ENCODE measurements at places on chromosomes 4 and X.

GRCh38 chrX:154534526-154535322, 11.9 kb downstream of the G6PD start:
- H3K27me3 ChIP-seq: no peaks in the 10 kb centered on the region
- peak; percentile 80 for DNase-seq
- H3K4me3 ChIP-seq: no peak overlapping the region
- no peaks in the 10 kb centered on the region for H3K4me1 ChIP-seq

GRCh38 chr4:151484396-151485102, 75.6 kb downstream of the FHIP1A start:
- H3K4me3 ChIP-seq: no peak overlapping the region
- peak overlapping the region; percentile 66 for H3K27ac ChIP-seq
- H3K4me1 ChIP-seq: peaks cover 36% of the 10 kb centered on the region
- DNase-seq: no peak
- no peaks in the 10 kb centered on the region for H3K27me3 ChIP-seq

DNA sequence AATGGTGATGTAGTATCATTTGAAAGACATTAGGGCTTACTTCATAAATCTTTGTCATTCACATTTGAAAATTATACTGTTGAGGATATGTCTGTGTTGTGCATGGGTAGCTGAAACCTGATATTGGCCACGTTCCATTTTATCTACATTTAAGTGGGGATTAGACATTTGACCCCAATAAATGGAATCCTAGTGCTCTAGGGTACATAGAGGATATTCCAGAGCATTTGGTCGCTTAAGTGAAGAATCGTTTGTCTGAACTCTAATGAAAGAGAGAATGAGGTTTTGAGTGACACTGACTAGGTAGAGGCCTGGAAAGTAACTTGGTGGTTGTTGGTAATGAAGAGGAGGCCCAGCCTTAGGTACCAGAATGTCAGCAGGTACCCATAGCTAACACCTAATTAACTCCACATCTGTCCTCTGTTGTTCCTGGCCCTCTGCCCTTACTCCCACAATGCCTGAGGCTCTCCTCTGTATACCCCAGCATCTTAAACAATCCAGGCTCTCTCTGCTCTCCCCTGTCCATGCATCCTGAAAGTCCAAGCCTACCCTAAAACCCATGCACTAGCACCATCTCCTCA, 299.5 kb upstream of the KLF3 start:
- H3K4me1 ChIP-seq: peaks cover 5% of the 10 kb centered on the region
- DNase-seq: no peak
- no peaks in the 10 kb centered on the region for H3K36me3 ChIP-seq

GRCh38 chrX:1205681-1206611, 6.5 kb downstream of the CRLF2 start:
- DNase-seq: no peak
- H3K36me3 ChIP-seq: no peaks in the 10 kb centered on the region
- no peaks in the 10 kb centered on the region for H3K27me3 ChIP-seq
- no peak overlapping the region for H3K27ac ChIP-seq

DNA sequence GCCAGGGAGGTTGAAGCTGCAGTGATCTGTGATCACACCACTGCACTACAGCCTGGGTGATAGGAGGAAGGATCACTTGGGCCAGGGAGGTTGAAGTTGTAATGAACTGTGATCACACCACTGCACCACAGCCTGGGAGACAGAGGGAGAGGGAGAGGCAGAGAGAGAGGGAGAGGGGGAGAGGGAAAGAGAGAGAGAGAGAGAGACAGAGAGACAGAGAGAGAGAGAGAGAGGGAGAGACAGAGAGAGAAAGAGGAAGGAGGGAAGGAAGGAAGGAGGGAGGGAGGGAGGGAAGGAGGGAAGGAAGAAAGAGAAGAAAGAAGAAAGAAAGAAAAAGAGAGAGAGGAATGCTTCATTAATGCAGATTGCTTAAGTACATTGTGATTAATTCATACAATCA, 15.2 kb upstream of the MAP9 start:
- no peaks in the 10 kb centered on the region for H3K27me3 ChIP-seq
- no peak overlapping the region for H3K27ac ChIP-seq
- DNase-seq: no peak

DNA sequence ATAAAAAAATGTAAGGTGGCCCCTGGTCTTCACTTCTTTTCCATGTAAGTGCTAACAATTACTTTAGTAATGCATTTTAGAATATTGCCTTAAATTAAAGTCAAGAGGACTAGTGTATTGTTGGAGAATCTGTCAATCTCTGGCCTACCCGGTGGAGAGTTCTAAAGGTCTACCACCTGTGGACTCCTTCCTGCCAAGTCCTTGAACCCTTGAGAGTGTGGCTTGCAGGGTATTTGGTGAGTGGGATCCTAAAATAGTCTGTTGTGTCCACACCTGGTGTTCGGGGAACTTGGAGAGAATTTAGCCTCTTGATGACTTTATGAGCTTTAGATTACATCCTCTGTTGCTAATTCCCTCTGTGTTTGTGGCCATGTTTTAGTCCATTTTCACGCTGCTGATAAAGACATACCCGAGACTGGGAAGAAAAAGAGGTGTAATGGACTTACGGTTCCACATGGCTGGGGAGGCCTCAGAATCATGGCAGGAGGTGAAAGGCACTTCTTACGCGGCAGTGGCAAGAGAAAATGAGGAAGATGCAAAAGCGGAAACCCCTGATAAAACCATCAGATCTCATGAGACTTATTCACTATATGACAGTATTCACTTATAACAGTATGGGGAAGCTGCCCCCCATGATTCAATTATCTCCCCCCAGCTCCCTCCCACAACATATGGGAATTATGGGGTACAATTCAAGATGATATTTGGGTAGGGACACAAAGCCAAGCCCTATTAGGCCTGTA, 23.8 kb downstream of the DDIT4L start:
- no peak overlapping the region for H3K4me3 ChIP-seq
- H3K27me3 ChIP-seq: no peaks in the 10 kb centered on the region
- H3K27ac ChIP-seq: peak overlapping the region; percentile 80
- DNase-seq: no peak
- H3K4me1 ChIP-seq: peaks cover 31% of the 10 kb centered on the region
- H3K36me3 ChIP-seq: no peaks in the 10 kb centered on the region

GRCh38 chrX:8692871-8693270, 39.1 kb downstream of the ANOS1 start:
- DNase-seq: no peak
- no peak overlapping the region for H3K4me3 ChIP-seq
- no peak overlapping the region for H3K27ac ChIP-seq
- no peaks in the 10 kb centered on the region for H3K36me3 ChIP-seq
- no peaks in the 10 kb centered on the region for H3K27me3 ChIP-seq

- H3K27ac ChIP-seq: no peak overlapping the region
- H3K4me1 ChIP-seq: no peaks in the 10 kb centered on the region
- H3K27me3 ChIP-seq: no peaks in the 10 kb centered on the region
- H3K4me3 ChIP-seq: no peak overlapping the region
- no peaks in the 10 kb centered on the region for H3K36me3 ChIP-seq
Observed at GRCh38 chr4:36230534-36230933, 13.8 kb downstream of the ARAP2 start.

- DNase-seq: no peak
- H3K27ac ChIP-seq: no peak overlapping the region
- no peak overlapping the region for H3K4me3 ChIP-seq
- H3K4me1 ChIP-seq: no peaks in the 10 kb centered on the region
- H3K36me3 ChIP-seq: peaks cover 5% of the 10 kb centered on the region
Observed at GRCh38 chr4:81422595-81422994, 49.1 kb downstream of the RASGEF1B start.

- H3K27me3 ChIP-seq: no peaks in the 10 kb centered on the region
- H3K4me3 ChIP-seq: no peak overlapping the region
- H3K4me1 ChIP-seq: no peaks in the 10 kb centered on the region
- no peak overlapping the region for H3K27ac ChIP-seq
Observed at GRCh38 chr4:152220201-152220666, 315.7 kb downstream of the FBXW7 start.

DNA sequence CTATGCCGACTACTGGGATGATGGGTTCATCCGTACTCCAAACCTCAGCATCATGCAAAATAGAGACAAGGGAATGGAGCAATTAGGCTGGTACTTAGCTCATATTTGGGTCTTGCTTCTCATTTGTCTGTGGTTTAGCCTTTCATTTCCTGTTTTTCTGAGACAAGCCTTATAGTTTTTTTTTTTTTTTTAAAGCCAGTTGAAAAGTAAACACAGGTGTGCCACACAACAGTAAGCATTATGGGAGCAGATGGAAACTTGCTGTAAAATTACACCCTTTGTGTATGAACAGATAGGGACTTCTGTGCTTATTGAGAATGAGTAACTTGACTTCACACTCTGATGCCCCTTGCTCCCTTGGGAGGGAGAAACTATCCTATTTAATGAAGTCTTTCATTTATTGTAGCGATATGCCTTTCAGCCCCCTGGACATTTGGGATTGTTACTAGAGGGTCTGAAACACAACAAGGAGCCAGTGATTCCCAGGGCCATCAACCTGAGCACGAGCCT, 13.7 kb downstream of the RASSF6 start:
- no peaks in the 10 kb centered on the region for H3K4me1 ChIP-seq
- no peak overlapping the region for H3K27ac ChIP-seq
- no peaks in the 10 kb centered on the region for H3K36me3 ChIP-seq
- H3K27me3 ChIP-seq: no peaks in the 10 kb centered on the region

- H3K36me3 ChIP-seq: no peaks in the 10 kb centered on the region
- H3K27me3 ChIP-seq: no peaks in the 10 kb centered on the region
- H3K4me3 ChIP-seq: no peak overlapping the region
Observed at GRCh38 chrX:46611658-46612362, 38.2 kb downstream of the CHST7 start.

DNA sequence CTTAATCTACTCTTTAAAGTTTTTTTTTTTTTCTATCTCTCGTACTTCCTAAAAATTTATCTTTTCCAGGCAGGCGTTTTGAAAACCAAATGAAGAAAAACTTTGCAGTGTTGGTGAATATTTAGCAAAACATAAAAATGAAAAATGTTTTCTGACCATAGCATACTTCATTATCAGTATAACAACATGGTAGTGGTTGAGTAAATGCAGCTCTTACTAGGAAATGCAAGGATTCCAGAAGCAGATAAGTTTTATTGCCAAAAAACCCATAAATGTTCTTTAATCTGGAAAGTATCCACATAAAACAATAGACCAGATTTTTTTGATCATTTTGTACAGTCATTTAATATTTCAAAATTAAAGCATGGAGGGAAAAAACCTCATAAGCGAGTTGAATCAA, 136.9 kb upstream of the GUCY1A1 start:
- no peak for DNase-seq
- no peak overlapping the region for H3K4me3 ChIP-seq
- H3K4me1 ChIP-seq: no peaks in the 10 kb centered on the region
- H3K36me3 ChIP-seq: no peaks in the 10 kb centered on the region
- no peak overlapping the region for H3K27ac ChIP-seq

- H3K4me1 ChIP-seq: no peaks in the 10 kb centered on the region
- peak overlapping the region; percentile 79 for H3K4me3 ChIP-seq
- no peaks in the 10 kb centered on the region for H3K36me3 ChIP-seq
- no peaks in the 10 kb centered on the region for H3K27me3 ChIP-seq
Observed at GRCh38 chrX:70434914-70435586, 9.6 kb upstream of the DLG3 start.

- no peaks in the 10 kb centered on the region for H3K27me3 ChIP-seq
- no peak for DNase-seq
- H3K4me3 ChIP-seq: no peak overlapping the region
- no peak overlapping the region for H3K27ac ChIP-seq
Observed at GRCh38 chrX:63855896-63856295, 70.9 kb upstream of the ARHGEF9 start.

- no peak overlapping the region for H3K4me3 ChIP-seq
- H3K27ac ChIP-seq: no peak overlapping the region
- no peaks in the 10 kb centered on the region for H3K36me3 ChIP-seq
- no peaks in the 10 kb centered on the region for H3K4me1 ChIP-seq
- DNase-seq: no peak
Observed at GRCh38 chr4:110653321-110654253, 30.7 kb upstream of the PITX2 start.

DNA sequence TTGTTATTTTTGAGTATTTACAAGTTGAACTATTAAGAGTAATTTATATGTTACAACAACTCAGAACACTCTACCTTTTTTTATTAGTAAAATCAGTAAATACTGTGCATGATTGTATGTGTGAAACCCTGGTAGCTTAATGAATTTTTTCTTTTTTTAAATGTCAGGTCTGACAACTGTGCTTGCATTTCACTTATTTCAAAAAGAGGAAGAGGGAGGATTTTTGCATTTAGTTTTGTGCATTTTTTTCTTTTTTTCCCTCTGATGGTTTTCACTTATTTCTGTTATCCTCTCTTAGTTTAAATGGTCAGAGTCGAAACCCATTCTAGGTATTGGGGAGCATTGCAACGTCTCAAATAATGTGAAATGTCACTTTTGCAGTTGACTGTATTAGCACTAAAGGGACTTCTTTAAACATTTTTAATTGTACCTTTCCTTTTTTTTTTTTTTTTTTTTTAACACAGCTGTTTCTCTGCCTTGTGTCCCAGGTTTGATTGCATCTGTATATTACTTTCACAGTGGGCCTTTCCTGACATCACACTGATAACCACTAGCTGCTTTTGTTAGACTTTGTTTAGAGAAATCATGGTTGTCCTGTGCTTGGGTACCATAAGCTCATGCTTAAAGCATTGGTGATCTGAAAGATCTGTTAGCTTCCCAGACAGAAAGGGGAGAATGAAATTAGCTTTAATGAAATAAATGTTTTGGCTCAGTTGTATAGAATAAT, 28.5 kb downstream of the MOB1B start:
- no peak for DNase-seq
- no peaks in the 10 kb centered on the region for H3K36me3 ChIP-seq
- no peak overlapping the region for H3K4me3 ChIP-seq
- H3K27ac ChIP-seq: no peak overlapping the region
- no peaks in the 10 kb centered on the region for H3K4me1 ChIP-seq

GRCh38 chr4:121243485-121243884, 79.4 kb upstream of the TNIP3 start:
- no peaks in the 10 kb centered on the region for H3K4me1 ChIP-seq
- no peaks in the 10 kb centered on the region for H3K27me3 ChIP-seq
- no peak overlapping the region for H3K4me3 ChIP-seq
- H3K27ac ChIP-seq: no peak overlapping the region
- DNase-seq: no peak

DNA sequence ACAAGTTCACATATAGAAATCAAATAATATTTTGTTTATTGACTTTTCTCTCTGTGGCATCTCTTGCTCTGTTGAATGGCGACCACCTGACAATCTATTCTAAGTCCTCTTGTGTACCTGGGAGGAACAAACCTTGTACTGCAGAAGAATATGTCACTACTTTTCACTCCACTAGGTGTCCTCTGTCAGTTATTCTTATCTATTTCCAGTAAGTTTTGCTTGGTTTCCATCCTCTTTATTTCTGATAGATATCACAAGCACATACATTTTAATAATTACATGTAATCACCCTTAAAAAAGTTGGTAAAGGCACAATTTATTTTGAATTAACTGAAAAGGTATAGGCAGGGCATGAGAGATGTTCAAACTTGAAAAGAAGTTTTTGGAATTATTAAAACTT, 238.4 kb downstream of the SNCA start:
- H3K4me1 ChIP-seq: no peaks in the 10 kb centered on the region
- no peak overlapping the region for H3K27ac ChIP-seq
- H3K27me3 ChIP-seq: no peaks in the 10 kb centered on the region
- no peak for DNase-seq
- no peak overlapping the region for H3K4me3 ChIP-seq
- H3K36me3 ChIP-seq: no peaks in the 10 kb centered on the region

GRCh38 chr4:28313729-28314713, 1453.4 kb downstream of the STIM2 start:
- no peaks in the 10 kb centered on the region for H3K4me1 ChIP-seq
- H3K27me3 ChIP-seq: no peaks in the 10 kb centered on the region
- no peak overlapping the region for H3K4me3 ChIP-seq
- DNase-seq: no peak
- H3K27ac ChIP-seq: no peak overlapping the region
- H3K36me3 ChIP-seq: no peaks in the 10 kb centered on the region

GRCh38 chr4:74189331-74190043, 31.6 kb downstream of the MTHFD2L start:
- no peak for DNase-seq
- H3K4me3 ChIP-seq: no peak overlapping the region
- H3K4me1 ChIP-seq: no peaks in the 10 kb centered on the region
- H3K27ac ChIP-seq: no peak overlapping the region
- no peaks in the 10 kb centered on the region for H3K27me3 ChIP-seq

Data from gastrocnemius medialis (tissue), 4 donors.